ENCODE measurements at places on chromosomes 2 and 18. TPM values are rescaled to one million over a fixed set of nuclear protein-coding genes. Genes with fewer than 3 reads are reported as not detected.
A peak's percentile ranks its signal among the peaks of the same experiment; 100 is the strongest.

DNA sequence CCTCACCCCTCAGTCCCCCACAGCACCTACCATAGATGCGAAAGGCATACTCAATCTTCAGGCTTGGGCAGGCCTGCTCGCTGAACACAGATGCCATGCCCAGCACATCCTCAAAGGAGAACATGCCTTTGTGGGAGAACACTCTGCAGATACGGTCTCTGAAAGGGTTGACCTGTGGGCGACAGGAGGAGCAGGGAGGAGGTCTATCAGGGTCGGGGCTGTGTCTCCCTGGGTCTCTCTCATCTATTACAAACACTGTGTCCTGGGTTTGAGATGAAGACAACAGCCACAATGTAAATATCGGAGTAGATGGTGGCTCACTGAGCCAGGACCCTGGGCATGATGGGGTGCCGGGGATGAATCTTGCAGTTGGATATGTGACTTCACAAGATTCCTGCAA, 46.0 kb downstream of the CIB4 start:
- ATAC-seq, result no peak

DNA sequence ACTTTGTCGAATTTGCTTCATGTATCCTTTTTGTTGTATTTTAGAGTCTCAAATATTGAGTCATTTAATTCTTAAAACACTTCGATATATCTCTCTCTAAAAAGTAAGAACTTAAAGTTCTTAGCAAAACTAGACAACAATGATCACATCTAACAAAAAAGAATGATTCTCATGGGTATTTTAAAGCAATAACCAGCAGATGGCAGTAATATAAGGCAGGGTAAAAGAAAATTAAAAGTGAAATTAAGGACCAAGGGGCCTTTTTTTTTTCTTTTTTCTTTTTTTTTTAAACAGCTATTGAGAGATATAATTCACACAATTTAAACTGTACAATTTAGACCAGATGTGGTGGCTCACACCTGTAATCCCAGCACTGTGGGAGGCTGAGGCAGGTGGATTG, 9.9 kb upstream of the AOX1 start:
- no peak for ATAC-seq

GRCh38 chr2:95020275-95021022, 5.1 kb upstream of the MAL start:
- ATAC-seq, result no peak

MALL gene
- 0.97 TPM for total RNA-seq

TLX2 gene
- total RNA-seq, result not detected

GRCh38 chr18:61225336-61225735, 107.9 kb upstream of the CDH20 start:
- ATAC-seq, result no peak

GRCh38 chr2:76120176-76120575, 409.5 kb upstream of the GCFC2 start:
- ATAC-seq, result no peak

KIF5C gene
- 238 TPM for total RNA-seq

TAF1B gene
- 14.4 TPM for total RNA-seq

DNA sequence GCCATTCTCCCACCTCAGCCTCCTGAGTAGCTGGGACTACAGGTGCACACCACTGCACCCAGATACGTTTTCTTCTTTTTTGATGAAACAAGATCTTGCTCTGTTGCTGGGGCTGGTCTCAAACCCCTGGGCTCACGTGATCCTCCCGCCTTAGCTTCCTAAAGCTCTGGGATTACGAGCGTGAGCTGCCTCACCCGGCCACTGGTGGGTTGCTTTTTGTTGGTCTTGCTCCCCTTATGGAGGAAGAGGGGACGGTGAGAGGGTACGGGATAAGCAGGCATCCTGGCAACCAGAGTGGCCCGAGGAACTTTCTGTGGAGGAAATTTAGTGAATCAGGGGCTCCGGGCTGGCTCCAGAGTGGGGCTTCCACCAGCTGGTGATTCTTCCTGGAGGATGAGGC, 222.3 kb downstream of the HDAC4 start:
- no peak for ATAC-seq

DNA sequence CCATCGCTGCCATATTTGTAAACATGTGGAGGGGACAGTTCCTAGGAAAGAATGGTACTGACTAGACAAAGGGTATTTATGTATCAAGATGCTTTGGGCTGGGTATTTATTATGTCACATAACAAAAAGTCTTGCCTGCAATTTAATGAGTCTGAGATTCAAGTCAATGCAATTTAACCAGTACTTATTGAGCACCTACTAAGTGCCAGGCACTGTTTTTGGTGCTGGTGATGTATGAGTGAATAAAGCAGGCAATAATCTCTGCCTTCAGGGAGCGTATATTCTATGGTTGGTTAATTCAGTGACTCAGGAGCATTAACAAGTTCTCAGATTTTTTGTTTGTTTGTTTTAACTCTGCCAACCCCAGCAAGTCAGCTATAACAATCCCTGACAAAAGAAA, 24.6 kb upstream of the ACVR1 start:
- ATAC-seq, result no peak

CHRND gene
- 0.62 TPM for total RNA-seq

DNA sequence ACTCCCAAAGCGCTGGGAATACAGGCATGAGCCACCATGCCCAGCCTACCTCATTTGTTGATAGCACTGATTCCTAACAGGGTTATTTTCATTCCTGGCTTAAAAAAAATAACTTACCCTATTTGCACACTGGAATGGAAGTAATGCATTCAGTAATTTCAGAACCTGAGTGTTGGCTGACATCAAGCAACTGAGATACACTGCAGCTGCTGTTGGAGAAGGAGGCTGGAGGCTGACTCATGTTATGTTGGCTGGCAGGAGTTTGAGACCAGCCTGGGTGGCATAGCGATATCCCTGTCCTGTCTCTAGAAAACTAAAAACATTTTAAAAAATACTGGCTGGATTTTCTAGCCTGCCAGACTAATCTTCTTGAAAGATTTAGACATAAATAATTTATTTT, 385.1 kb upstream of the MEX3C start:
- no peak for ATAC-seq

DNA sequence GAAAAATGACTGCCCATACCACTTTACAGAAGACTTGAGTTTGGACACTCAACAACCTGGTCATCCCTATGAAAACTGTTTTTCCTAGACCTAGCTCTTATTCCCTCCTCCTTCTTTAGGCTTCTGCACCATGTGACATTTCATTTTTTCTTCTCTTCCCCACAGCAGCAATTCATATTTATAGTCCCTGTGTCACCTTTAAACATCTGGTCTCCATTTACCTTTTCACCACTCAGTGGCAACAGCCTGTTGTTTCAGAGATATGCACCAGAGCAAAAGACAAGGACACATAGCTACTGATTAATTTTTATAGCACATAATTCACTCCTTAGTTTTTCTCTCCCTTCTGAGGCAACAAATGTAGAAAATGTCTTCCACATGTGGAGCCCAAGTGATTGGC, 118.7 kb downstream of the RIT2 start:
- ATAC-seq, result no peak

GRCh38 chr2:209383212-209383611, 40.6 kb upstream of the MAP2 start:
- ATAC-seq, result no peak

SLC8A1 gene
- 0.27 TPM for total RNA-seq

DNA sequence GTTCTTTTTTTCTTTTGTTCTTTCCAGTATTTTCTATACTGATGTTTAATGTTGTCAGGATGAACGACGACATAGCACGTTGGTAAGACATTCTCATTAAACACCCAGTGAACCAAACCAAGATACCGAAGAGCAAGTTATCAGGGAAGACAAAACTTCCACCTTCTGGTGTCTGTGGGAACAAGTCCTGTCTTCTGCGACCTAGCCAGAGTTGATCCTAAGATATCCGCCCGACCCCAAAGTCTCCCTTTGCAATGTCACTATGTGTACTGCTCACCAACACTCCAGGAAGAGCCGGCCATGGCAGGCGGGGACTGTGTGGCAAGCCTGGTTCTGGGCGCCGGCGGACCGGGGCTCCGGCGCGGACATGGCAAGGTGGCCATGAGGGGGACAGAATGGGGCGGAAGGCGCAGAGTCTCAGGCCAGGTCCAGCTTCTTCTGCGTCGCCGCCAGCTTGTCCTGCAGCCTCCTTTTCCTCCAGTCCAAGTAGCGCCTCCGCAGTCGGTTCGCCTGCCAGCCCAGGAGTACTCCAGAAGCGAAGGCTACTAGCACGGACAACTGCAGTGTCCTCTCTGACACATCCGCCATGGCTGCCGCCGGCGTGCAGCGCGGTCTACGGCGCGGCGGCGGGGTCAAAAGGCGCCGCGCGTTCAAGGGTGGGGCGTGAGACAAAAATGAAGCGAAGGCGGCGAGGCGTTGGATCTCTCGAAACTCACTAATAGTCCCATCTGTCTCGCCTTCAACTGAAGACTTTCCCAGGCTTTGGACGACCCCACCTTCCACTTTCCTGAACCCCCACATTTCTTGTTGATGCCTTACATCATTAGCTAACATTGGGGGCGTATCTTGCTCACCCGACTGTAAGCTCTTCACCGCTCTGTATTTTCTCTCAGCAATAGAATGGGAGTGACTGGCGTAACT, at the start of gene MTLN:
Gene MTLN (minus strand): TSS at position 610 of the 921 bp plus-strand sequence. CDS start 22 bp downstream, at position 588.
- ATAC-seq, result peak; percentile 95

- ATAC-seq, result no peak
These were observed 54.9 kb upstream of the CAPN13 start for GRCh38 chr2:30862054-30862651.

SERPINB8 gene
- 6.4 TPM for total RNA-seq

DNA sequence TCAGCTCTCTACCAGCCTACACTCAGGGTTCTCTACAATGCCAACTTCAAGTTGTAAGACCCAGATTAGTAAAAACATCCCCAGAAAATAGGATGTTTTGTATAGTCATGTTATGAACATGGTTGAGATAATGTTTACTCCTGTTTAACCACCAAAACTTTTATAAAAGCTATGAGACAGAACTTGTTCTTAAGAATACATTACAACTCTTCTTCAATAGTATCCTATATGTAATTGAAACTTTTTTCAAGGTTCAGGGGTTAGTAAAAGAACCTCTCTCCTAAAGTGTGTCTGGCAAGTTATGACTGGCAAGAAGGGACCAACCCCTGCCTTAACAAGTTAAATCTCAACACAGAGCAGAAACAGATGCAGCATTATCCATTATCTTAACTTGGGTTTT, 118.8 kb upstream of the STK17B start:
- ATAC-seq, result no peak

- ATAC-seq, result no peak
These were observed 13.8 kb downstream of the BABAM2 start for GRCh38 chr2:27904405-27904665.

DNA sequence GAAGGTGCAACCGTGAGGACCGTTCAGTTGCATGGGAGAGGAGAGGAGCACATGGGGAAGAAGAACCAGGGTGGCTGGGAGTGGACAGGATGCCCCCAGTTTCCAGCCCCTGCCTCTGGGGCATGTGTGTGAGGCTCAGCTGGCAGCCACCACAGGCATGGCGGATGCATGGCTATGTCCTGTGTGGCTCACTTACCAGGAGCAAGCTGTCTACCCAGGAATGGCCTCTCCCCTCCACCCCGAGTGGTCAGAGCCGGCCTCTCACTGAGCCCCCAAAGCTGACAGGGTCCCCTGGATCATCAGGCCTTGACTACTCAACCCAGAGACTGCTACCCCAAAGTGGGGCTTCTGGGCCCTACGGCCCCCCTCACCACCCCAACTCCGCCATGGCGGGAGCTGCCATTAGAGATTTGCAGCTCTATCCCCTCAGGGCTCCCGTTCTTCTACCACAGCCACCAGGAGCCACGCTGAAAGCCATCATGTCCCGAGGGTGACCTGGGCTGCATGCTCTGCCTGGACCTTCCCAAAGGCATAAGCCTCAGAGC, 65.3 kb downstream of the RHOB start:
- no peak for ATAC-seq

POTEF gene
- total RNA-seq, result 0.29 TPM

CXCR4 gene
- 6.0 TPM for total RNA-seq

DNA sequence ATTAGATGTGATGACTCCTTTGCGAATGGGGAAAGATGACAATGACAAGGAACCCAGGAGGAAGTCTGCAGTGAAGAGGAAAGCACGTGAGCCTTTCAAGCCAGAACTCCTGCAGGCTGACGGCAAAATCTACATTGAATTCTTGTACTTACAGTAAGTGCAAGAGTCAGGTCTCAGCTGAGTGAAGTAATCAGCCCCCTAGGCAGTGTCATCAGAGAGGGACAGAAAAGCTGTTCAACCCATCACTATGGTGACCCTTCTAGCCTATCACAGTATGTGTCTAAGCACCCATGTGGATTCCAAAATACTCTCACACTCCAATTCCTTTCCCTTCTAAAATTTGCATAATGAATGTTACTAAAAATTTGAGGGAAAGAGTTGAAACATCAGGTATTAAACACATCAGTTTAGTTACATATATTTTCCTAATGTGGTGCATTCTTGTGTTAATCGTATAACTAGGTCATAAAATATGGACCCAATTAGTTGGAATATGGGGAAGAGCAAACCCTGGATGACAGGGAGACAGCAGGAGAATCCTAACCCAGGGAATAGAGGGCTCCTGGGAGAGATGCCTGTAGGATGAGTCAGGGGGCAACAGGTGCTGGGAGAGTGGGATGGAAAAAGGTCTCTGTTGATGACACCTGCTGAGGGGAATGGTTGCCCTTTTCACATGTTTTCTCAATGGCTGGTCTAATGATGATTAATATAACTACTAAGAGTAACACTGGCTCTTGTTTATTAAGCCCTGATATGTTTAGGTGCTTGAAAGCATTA, 39.5 kb downstream of the VWC2L start:
- no peak for ATAC-seq

- ATAC-seq, result peak; percentile 73
These were observed 787 bp downstream of the SOCS6 start for GRCh38 chr18:70289351-70290312.

DNA sequence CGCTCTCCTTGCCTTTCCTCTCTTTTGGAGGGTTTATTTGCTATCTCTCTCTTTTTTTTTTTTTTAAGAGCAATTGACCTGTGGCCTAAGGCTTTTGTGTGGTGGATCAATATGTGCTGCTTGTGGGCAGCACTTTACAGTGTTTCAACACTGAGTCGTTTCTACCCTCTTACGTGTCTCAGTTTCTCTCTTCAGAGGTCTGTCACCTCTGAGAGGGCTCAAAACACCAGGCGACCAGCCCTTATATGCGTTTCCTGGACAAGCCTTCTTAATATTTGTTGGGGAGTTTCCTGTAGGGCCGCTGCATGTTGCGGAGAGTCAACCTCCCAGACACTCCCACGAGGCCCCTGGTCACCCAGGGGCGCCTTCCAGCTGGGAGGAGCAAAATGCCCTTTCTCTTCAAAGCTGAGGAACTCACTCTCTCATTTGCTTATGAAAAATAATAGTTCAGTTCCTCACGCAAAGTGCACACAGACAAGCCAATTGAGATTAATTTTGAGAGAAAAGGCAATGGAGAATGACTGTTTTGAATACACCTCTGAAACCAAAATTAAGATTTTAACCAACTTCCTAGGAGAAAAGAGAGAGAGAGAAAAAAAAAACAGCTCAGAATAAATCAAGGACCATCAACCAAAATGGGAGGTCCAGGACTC, 96.3 kb upstream of the B3GNT2 start:
- no peak for ATAC-seq
